DMS79 (cell line): ENCODE measurements at places on chromosomes 2 and 18.

GRCh38 chr2:70927138-70927537, 8.6 kb upstream of the ATP6V1B1 start:
- no peak for DNase-seq

DNA sequence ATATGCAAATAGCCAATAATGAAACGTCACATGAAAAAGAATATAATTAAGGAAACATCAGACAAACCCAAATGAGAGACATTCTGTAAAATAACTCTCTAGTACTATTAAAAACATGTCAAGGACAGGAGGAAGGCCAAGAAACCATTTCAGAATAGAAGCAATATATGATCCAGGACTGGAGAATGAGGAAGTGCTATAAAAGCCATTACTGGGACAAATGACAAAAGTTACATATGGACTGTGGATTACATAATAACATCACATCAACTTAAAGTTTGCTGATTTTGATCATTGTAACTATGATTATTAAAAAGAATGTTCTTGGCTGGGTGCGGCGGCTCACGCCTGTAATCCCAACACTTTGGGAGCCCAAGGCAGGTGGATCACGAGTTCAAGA, 81.3 kb downstream of the CRACDL start:
- no peak for DNase-seq

DNA sequence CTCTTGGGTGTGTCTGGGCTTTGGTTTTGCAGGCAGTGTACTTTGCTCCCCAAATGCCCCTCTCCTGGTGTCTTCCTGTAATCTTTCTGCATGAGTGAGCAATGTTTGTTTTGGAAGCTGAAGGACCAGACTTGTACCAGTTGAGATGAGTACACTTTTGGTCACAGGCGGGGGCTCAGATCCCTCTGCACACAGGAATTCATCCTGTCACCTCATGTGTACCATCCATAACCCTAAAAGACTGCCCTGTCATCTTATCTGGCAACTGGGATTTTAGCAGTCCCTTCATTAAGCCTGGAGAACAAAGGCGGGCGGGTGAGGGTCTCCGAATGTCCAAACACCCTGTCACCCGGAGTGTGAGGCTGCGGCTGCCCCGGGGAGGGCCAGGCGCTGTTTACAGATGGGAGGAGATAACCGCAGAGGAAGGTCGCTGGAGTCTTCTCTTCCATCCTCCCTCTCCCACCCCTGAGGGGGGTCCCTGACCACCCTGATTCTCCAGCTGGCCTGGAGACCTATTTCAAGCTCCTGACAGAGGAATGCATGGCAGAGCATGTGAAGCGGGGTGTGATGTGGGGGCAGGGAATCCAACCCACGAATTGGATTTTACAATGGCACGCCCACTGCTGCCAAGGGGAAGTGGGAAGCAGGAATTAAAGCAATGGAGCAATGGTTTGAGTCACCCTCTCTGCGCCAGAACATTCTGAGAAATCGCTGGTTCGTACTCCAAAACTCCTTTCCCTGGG, 158.2 kb upstream of the MYCN start:
- DNase-seq: no peak

DNA sequence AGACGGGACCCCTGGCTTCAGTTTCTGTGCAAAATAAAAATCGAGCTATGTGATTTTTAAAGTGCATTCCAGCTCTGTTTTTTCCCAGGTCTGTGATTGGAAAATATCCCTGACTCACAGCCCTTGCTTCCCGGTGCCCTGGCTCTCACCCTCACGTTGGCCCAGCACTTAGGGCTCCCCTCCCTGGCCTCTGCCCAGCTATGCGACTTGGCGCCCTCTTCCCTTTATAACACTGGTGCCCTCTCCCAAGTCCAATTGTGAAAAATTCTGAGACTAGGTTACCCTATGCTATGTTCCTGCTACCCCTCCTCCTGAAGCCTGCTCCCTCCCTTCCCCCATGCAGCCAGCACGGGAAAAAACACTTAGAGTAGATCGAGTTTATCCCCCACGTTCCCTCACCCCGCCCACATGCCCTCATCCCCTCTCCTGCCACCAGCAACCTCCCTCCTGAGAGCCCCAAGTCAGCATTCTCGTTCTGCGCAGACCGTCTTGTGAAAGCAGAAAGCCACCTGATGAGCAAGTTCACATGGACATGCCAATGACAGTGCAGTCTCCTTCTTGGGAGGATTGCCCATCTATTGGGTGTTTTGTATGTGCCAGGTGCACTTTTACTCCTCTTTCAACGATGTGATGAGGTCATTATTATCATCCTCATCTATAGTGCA, 228.8 kb downstream of the VAPA start:
- DNase-seq: no peak

DNA sequence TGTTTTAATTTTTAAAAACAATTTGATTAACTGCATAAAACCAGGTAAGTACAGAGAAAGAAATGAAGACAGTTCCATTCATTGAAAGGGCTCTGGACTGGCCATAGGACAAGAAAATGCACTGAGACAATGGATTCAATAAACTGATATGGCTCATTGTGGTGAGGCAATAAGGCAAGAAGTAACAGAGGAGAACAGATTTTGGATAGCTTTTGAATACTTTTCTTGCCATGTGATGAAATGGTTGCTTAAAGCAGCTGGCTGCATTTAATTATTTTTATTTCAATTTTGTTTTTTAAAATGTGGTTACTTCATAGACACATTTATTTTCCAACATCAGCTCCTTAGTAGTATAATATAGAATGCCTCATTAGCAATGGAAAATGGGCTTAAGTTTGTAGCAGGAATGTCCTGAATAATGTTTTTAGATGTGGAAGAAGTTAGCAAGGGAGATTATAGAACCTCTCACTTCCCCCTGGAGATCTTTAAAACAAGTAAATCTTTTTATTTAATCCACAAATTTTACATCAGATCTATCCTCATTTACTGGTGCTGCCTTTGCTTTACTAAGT, 646.9 kb upstream of the ZEB2 start:
- no peak for DNase-seq

DNA sequence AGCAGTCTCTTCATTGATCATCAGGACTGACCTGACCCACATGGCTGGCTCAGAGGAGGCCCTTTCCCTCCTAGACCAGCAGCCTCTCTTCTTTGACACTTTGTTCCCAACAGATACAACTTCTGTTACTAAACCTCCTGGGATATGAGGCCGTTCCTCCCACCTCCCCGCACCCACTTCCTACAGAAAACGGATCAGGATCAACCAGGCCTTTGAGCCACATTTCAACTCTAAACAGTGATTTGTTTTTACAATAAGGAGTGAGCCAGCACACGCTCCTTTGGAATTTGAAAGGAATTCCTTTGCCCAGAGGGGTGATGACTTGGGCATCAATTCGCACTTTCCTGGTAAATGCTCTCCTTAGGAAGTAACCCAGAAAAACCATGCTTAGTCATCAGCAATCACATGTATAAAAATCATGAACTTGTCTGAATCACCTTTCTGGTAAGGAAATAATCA, 180.4 kb downstream of the FAM124B start:
- DNase-seq: no peak

DNA sequence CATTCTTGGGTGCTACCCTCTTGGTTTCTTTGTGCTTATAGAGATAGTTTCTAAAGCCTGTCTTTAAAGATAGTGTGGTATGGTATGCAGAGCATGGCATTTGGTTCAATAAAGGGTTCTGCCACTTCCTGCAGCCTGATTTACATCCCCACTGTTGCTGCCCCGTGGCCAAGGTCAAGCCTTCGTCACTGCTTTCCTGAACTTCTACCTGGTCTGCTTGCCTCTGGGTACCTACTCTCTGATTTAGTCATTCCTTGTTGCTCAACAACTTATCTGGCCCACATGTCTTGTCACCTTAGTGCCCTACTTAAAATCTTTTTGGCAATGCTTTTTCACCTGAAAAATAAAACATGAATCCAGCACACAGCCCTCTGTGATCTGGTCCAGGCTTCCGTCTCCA, 352.9 kb downstream of the LPIN1 start:
- no peak for DNase-seq

GRCh38 chr2:207683879-207684627, 27.4 kb upstream of the CCNYL1 start:
- no peak for DNase-seq

- no peak for DNase-seq
These were observed 214.3 kb upstream of the SIX2 start for GRCh38 chr2:45223531-45223930.

DNA sequence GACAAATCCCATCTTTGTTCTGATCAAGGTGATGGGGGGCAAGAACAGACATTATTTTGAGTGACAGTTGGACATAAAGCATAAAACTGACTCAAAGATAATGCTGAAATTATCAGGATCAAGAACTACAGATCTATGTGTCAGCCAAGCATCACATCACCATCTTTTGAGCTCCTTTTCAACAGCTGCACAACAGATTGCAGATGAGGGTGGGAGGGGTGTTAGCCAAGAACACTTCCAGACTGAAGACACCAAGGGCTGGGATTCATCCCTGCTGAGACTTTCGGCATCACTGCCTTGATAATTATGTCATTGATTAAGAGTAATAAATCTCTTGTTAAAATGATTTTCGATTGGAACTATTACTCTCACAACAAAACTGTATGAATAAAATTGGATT, 191.5 kb upstream of the NETO1 start:
- DNase-seq: no peak

- DNase-seq: no peak
These were observed 86.6 kb downstream of the MARCO start for GRCh38 chr2:119028327-119029174.

- no peak for DNase-seq
These were observed 814.4 kb downstream of the NR4A2 start for GRCh38 chr2:155518094-155518493.

- no peak for DNase-seq
These were observed 16.4 kb upstream of the IL1R2 start for GRCh38 chr2:101975171-101975870.

- no peak for DNase-seq
These were observed 16.9 kb upstream of the ALMS1 start for GRCh38 chr2:73368781-73369180.

DNA sequence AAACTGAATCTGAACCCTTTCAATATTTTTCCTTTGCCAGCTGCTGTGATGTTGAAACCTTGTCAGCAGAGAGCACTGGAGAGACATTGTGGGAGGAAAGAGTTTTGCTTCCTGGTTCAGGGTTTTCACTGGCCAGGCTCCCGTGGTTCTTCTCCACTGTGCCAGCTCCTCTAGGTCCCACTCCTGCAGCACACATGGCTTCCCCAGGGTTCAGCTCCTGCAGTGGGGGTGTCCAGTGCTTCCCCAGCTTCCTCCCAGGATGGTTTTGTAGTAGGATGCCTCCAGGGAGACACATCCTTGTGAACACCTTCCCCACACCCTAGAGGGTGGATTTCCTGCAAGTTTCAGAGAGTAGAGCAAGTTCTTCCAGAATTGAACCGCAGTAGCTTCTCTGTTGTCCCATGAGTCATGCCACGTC, 24.0 kb upstream of the SULT1C3 start:
- DNase-seq: no peak

GRCh38 chr2:3648652-3649177, 9.3 kb upstream of the ALLC start:
- no peak for DNase-seq

DNA sequence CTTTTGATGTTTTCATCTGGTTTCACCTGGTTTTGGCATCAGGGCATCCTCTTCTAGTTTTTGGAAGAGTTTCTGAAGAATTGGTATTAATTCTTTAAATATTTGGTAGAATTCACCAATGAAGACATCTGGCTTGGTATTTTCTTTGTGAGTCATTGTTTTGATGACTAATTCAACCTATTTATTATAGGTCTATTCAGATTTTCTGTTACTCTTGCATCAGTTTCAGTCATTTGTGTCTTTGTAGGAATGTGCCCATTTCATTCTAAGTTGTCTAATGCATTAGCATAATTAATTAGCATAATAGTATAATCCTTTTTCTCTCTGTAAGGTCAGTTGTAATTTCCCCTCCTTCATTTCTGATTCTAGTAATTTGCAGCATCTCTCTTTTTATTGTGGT, 8.0 kb downstream of the GNLY start:
- DNase-seq: no peak

- DNase-seq: no peak
These were observed 165.8 kb downstream of the DNAH7 start for GRCh38 chr2:195902857-195903256.

DNA sequence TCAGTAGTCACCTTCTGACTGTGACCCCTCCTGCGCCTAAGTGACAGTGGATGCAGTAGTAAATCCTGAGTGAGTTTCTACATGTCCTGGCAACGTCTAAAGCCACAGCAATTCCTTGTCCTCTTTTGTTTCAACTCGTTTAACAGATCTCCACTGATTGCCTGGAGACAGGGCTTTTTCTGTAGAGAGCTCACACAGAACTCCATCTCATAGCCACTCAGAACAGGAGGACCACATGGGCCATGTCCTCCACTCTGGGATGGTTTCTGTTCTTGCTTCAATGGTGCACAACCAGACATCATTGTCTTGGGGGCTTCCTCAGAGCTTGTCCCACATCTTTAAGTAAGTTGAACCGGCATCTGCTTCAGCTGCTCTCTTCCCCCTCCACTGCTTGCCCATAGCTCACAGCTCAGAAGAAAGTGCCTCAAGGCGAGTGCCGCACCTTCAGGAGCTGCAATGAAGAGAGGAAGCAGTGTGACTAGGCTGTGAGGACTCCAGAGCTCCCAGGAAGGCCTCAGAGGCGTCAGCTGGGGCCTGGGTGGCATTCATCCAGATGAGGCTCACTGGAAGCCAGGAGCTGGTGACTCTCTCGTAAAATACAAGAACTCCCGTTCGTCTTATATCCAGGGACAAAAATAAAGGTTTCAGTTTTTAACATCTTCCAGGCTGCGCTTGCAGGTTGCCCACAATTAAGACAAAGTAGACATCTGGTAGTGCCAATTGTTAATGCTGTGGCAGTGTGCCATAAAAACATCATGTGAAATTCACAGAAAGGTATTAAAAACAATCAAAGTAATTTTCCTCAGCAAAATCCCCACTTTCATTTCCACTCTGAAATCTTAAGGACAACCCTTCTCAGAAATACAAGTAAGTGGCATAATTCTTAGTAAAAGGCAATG, 37.3 kb downstream of the ST3GAL5 start:
- no peak for DNase-seq

DNA sequence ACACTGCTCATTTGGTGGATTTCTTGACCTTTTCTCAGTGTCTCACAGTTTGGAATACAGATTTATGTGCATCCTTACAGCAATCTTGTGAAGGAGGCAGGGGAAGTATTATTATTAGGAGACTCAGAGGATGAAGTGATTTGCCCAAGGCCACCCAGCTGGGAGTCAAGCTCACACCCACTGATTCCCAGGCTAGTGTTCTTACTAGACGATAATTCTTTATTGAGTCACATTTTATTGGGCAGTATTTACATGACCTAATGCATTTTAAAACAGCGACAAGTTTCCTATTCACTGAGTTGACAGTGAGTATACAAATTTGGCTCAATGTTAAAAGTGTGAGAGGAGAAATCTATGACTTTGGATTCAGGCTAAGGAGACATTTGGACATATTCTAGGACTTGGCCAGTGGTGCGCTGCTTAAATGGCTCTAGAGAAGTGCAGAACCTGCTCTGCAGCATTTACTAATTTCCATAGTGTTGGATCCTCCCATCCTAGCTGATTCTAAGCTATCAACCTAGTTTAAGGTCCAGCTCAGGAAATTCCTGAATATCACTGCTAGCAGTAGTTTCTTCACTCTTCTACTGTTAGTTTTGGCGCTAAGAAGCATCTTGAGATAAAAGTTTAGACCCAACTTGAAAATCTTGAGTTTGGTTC, 199.3 kb downstream of the MTX2 start:
- DNase-seq: no peak

GRCh38 chr2:99169534-99169933, 11.3 kb downstream of the MITD1 start:
- no peak for DNase-seq

- DNase-seq: no peak
These were observed 17.1 kb upstream of the SOCS6 start for GRCh38 chr18:70271742-70272141.

- DNase-seq: peak; percentile 34
These were observed 26.8 kb downstream of the ADRA2B start for GRCh38 chr2:96089356-96090195.
